ENCODE measurements at places on chromosomes 2 and 18.
A peak's percentile ranks its signal among the peaks of the same experiment; 100 is the strongest.

DNA sequence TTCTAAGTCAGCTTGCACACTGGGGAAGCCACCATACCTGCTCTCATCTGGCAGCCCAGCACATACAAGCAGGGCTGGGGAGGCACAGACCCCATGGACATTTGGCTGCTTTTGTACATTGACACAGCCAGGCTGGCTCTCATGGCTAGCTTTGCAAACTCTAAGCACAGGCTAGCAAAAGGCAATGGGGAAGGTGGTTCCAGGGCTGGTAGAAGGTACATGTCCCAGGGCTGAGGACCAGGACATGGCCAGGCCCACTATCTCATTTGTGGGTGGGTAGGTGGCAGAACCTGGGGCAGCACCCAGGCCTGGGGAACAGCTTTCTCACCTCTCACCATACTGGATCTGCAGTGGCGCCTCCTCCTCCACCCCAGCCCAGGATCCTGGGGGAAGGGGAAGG is 90.9 kb downstream of the HS1BP3 start:
- DNase-seq, result no peak

- no peak for DNase-seq
Measured at GRCh38 chr2:160096409-160096808, 34.0 kb upstream of the PLA2R1 start.

GRCh38 chr2:159985656-159986055 is 76.8 kb downstream of the PLA2R1 start:
- DNase-seq, result no peak

- DNase-seq, result no peak
Measured at GRCh38 chr18:9738266-9738969, 30.3 kb downstream of the RAB31 start.

DNA sequence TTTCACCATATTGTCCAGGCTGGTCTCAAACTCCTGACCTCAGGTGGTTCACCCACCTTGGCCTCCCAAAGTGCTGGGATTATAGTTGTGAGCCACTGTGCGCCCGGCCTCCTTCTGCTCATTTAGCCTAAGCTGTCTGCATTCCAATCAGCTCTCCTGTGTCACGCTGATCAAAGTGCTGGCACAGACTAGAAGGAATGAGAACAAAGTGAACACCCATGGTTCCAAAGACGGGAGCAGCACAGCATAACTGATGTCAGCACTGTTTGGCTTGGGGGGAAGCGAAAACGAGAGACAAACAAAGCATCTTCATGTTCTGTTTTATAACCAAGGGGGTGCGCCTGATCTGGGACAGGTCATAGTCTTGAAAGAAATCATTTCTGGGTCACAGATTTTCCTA is 43.3 kb downstream of the DIPK1C start:
- DNase-seq, result no peak

DNA sequence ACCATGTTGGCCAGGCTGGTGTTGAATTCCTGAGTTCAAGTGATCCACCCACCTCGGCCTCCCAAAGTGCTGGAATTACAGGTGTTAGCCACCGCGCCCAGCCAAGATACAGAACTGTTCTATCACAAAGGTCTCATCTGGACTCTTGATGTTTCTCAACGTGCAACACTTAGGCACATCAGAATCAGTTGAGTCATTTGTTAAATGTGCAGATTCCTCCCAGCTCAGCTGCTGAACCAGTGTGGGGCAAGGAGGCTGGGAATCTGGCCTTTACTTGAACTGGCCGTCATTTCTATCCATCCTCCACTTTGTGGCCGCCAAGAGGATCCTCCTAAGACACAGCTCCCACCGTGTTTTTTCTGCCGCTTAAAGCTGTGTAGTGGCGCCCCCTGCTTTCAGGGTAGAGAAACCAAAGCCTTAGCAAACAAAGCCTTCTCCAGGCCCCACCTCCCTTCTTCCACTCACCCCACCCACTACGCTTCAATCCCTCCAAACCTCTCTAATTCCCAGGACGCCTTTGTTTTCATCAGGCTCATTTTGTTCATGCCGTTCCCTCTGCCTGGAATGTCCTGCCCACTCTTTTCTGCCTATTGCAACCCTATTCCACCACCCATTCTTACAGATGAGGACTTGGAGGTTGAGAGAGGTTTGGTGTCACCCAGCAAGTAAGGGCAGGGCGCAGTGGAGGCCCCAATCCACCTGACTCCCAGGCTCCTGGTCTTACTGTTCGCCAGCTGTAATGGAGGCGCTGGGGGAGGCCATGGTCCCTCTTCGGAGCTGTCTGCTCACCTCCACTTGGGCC is 776 bp upstream of the SPEG start:
- DNase-seq, result peak; percentile 92

GRCh38 chr2:238870261-238870660 is 22.4 kb downstream of the TWIST2 start:
- no peak for DNase-seq

DNA sequence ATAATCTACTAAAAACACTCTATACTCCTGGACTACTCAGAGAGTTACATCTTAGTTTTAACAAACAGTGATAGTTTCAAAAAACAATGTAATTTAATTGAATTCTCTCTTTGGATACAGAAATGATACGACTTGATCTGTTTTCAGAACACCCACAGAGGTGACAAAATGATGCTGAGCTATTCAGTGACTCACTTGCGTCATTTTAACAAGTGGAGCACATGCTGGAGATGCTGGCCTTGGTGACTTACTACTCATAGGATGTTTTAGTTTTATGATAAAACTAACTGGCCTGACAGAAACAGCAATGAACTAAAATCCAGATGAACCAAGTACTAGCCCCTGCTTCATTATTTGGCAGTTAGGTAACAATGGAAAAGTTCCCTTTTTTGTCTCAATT is 101.3 kb upstream of the ITGB6 start:
- DNase-seq, result no peak

DNA sequence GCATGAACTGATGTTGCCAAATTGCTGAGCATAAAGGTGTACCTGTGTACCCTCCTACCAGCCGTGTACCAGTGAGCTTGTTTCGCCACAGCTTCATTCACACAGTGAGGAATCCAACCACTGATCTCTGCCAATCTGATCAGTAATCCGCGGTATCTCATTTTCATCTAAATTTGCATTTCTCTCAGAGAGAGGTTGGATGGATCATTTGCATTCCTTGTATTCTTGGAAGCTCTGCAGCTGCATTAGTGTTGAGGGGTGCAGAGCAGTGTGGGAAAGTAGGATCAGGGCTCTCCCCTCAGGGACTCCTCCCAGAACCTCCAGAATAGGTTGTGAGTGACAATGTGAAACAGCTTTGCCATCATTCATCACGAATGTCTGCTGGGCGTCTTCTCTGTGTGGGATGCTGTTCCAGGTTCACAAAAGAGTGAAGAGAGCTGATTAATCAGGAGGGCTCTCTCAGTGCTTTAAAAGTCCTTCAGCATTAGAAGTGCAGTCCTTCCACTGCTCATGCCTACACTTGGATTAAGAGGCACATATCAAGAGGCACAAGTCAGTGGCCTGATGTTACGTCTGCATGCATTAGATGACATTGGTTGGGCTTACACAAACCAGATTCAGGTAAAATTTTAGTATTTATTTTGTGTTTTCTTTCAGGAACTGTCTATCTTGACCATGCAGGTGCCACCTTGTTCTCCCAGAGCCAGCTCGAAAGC is 7.5 kb downstream of the MOCOS start:
- no peak for DNase-seq

GRCh38 chr18:23618862-23619387 is 32.6 kb upstream of the NPC1 start:
- DNase-seq, result no peak

DNA sequence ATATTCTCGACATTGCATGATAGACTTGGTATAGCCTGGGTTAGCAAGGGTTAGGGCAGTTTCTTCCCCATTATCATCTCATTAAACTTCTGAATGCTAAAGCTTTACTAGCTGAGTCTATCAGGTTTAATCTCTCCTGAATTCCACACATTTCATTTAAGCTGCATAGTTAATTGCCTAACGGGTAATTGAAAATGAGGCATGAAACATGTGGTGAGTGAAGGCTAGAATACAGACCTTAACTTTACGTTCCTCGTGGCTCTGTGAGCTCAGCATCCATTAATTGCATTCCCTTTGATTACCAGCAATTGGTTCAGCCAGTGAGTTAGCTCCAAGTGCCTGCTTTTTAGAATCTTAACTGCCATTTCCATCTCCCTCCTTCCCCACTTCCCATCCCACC is 126.5 kb upstream of the MEX3C start:
- no peak for DNase-seq

DNA sequence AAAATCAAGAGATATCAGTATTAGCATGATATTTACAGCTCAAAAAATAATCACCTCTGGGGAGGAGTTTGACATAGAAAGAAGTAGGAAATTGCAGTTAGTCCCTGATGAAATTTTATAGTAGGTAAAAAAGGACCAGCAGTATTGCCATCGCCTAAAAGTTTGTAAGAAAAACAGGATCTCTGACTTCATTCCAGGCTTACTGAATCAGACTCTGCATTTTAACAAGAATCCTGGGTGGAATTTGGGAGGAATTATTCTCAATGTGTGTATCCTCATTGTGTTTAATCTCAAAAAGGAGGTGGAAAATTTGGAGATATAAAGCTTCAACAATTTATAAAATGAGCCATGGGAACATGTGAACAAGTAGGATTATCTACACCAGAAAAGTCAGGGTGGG is 31.2 kb upstream of the STAT1 start:
- DNase-seq, result no peak

- peak; percentile 33 for DNase-seq
Measured at GRCh38 chr2:191936882-191937405, 90.1 kb upstream of the CAVIN2 start.

DNA sequence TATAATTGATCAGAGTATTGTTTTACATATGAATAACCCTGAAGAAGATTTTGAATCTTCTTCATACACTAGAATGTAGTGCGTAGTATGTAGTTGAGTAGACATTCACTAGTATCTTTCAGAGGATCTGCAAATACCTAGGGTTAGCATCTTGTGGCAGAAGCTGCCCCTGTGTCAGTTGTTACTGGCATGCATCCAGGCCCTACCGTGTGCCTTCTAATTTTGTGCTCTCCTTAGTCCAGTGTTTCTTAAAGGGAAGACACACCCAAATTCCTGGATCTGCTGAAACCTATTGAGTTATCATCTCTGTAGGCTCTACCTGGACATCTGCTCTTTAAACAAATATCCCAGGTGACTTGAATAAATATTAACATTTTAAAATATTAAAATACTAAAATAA is 99.7 kb upstream of the SERTAD2 start:
- DNase-seq, result no peak

- peak; percentile 53 for DNase-seq
Measured at GRCh38 chr2:44342854-44343253, 18.4 kb downstream of the PREPL start.

DNA sequence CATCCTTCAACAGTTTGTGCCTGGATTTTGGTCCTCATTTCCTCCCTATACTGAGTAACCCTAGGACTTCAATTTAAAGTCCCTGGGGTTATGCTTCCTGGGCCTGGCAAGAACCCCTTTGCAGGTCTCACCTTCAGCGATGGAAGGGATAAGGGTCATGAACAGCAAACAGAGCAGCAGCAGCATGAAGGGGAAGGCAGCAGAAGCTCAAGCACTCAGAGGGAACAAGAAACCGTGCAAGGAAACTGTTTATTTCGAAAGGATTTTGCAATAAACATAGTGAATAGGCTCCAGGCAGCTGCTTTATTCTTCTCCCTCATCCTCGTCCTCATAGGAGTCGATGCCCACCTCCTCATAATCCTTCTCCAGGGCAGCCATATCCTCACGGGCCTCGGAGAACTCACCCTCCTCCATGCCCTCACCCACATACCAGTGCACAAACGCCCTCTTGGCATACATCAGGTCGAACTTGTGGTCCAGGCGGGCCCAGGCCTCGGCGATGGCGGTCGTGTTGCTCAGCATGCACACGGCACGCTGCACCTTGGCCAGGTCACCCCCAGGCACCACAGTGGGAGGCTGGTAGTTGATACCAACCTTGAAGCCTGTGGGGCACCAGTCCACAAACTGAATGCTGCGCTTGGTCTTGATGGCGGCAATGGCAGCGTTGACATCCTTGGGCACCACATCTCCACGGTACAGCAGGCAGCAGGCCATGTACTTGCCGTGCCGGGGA is 2.8 kb upstream of the TUBA4B start:
- DNase-seq, result no peak

GRCh38 chr2:174300114-174300513 is 34.6 kb upstream of the SP9 start:
- no peak for DNase-seq

DNA sequence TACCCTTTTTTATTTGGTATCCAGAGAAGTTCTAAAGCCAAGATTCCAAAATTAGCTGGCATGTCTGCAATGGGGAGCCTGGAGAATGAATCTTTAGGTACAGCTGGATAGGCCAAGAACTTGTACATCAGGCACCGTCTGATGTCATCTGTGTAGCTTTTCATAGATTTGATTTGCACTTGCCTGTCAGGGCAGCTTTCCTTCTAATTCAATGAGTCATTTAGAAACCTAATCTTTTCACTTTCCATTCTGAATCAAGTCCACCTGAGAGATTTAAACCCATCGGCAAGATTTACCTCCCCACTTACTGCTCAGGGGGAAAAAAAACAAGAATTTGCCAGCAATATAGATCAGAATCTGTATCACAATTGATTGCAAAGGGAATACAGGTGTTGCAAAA is 60.9 kb upstream of the ACAA2 start:
- DNase-seq, result no peak

GRCh38 chr2:174716785-174717184 is 47.5 kb downstream of the CHRNA1 start:
- DNase-seq, result no peak

GRCh38 chr2:177282787-177283572 is 18.5 kb upstream of the NFE2L2 start:
- DNase-seq, result no peak

DNA sequence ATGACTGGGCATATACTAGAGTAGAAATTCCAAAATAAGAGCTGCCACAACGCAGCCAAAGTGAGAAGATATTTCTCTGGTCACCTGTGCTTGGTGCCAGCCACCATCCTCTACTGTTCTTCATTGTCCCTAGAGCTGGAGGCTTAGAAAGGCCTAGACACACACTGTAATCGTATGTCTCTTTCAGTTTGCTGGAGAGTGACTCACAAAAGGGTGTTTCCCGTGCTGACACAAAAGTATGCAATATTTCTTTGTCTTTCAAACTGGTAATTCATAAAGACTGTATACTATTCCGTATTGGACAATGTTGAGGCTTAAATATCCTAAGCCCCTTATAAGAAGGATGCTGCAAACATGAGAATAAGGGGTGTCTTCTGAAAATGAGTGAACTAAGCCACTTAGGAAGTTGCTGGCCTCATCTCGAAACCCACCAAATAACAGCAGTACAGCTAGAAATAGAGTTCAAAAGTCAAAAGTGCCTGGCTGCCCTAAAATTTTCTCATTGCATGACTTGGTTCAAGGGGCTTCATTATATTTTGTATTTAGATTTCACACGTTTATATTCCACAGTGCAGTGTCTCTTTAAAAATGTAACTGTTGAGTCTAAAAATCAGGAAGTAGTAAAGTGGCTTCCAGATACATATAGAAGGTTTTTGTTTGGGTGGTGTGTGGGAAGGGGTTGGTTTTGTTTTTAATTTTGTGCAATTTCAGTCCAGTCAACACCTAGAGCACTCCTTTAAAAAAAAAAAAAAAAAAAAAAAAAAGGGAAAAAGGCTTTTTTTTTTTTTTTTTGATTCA is 601.1 kb downstream of the ARHGAP15 start:
- no peak for DNase-seq

All from NCI-H82 (cell line).